ENCODE measurements at places on chromosomes 4 and X. TPM values are rescaled to one million over a fixed set of nuclear protein-coding genes. Genes with fewer than 3 reads are reported as not detected.

PAGE1 gene
- not detected for total RNA-seq

KCND1 gene
- total RNA-seq = 1.6 TPM

IRS4 gene
- not detected for total RNA-seq

FRMPD4 gene
- total RNA-seq = 1.6 TPM

CXCL10 gene
- total RNA-seq = under 0.01 TPM

UGT8 gene
- not detected for total RNA-seq
